ENCODE measurements at places on chromosomes 12 and 14.

- no peak for DNase-seq
These were observed 128.3 kb downstream of the AKAP6 start for GRCh38 chr14:32457213-32457920.

DNA sequence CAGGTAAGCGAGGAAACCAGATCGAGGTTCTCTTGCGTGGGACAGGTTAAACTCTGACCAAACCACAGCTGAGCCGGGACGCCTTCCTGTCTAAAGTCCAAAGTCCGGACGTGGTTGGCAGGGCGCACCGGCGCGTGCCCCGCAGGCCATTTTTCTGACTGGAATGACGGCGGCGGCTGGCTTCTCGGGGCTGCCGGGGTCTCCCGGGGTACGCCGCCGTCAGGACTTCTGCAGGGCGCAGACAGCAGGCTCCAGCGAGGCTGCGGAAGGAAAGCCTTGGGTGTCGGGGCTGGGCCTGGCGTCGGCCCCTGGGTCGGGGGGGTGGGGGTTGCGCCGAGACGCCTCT is 32.8 kb downstream of the MIA2 start:
- DNase-seq, result no peak

- no peak for DNase-seq
These were observed 28.9 kb upstream of the TMEM179 start for GRCh38 chr14:104633276-104634137.

DNA sequence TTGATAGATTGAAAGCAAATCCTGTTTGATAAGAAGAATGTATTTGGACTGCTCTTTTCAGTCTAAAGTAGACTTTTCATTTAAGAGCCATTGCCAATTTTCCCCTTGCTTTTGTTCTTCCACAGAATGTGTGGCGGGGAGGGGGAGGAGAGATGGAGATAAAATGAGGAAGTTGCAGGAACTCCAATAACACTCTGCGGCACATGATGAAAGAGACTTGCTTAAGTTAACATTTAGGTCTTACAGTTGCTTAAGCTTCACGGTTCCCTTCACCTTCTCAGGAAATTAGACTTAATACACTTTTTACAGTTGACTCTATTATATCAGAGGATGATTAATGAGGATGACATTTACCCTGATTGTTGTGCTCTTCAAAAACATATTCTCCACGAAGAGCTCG is 537.3 kb downstream of the TMTC2 start:
- DNase-seq, result peak; percentile 57

DNA sequence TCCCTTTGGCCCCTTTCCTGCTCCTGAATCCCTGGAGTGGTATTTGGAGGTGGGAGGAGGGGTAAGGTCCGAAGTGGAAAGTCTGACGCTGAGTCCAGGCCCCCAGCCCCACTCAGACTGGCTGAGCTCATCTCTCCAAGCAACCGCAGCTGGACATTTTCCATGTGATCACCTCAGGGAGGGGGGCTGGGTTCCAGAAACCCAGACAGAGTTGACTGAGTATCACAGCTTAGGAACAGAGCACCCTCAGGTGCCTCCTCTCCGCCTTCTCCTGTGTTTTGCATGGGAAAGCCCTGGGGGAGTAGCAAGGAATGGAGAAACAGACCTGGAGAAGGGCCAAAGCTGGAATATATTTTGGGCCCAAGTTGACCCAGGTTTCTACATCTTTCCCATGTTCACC is 8.0 kb upstream of the ITGA5 start:
- no peak for DNase-seq

DNA sequence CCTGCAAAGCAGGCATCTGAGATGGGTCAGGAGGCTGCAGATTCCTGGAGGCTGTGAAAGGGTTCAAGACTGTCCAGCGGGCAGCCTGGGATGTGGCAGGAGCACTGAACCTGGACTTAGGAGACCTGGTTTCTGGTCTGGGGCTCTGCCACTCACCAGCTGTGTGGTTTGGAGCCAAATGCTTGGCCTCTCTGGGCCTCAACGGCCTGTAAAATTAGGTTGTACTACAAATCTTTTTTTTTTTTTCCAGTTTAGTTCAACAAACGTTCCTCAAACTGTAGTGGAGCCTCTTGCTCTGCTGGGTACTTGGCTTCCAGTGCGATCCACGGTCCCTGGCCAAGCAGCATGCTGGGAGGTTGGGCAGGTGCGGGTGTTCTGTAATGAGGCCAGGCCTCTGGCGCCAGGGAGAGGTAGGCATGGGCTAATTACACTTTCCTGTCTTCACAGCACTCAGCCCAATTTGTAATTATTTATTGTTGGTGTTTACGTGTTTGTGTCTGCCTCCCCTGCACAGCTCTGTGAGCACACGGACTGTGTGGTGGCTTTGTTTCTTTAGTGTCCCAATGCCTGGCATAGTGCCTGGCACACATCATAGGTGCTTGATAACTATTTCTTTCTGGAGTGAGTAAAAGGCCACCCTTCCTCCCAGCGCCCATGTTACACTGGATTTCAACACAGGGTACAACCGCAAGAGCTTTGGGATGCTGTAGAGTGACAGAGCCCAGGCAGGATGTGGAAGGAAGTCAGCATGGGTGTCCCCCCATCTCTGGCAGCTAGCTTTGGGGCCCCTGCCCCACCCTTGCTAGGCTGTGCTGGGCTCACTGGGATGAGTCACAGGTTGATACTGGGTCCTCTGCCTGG is 5.8 kb upstream of the KRT80 start:
- peak; percentile 67 for DNase-seq

- DNase-seq, result no peak
These were observed 257.8 kb upstream of the CCDC196 start for GRCh38 chr14:66228267-66228970.

- DNase-seq, result no peak
These were observed 1110.6 kb downstream of the SLC6A15 start for GRCh38 chr12:83801972-83802371.

DNA sequence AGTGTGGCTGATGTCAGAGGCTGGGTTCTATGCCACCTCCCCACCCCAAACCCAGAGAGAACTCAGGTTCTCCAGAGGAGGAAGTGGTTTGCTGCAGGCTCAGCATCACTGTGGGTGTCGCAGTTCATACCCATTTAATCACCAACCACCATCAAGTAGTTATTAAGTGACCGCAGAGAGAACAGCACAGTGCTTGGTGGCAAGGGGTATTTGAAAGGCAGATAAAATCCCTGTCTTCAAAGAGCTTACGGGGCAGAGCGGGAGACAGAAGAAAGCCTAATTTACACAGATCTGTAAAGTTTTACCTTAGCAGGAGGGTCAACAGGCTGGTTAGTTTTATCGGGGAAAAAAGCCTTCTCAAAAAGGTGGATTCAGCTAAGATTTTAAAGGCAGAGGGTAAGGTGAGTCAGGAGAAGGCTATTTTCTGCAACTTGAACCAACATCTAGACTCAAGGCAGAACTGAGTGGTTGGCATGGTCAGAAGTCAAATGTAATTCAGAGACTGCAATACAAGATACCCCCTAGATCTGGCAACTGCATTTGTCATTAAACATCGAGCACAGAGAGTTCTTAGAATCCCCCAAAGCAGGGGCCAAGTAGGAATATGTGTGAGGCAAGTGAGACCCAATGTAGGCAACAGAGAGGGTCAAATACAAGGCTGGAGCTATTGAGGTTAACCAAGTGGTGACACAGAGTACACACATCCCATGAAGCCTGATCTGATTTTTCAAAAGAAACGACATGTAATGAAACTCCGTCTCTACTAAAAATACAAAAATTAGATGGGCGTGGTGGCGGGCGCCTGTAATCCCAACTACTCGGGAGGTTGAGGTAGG is 13.2 kb downstream of the PXN start:
- peak; percentile 91 for DNase-seq

DNA sequence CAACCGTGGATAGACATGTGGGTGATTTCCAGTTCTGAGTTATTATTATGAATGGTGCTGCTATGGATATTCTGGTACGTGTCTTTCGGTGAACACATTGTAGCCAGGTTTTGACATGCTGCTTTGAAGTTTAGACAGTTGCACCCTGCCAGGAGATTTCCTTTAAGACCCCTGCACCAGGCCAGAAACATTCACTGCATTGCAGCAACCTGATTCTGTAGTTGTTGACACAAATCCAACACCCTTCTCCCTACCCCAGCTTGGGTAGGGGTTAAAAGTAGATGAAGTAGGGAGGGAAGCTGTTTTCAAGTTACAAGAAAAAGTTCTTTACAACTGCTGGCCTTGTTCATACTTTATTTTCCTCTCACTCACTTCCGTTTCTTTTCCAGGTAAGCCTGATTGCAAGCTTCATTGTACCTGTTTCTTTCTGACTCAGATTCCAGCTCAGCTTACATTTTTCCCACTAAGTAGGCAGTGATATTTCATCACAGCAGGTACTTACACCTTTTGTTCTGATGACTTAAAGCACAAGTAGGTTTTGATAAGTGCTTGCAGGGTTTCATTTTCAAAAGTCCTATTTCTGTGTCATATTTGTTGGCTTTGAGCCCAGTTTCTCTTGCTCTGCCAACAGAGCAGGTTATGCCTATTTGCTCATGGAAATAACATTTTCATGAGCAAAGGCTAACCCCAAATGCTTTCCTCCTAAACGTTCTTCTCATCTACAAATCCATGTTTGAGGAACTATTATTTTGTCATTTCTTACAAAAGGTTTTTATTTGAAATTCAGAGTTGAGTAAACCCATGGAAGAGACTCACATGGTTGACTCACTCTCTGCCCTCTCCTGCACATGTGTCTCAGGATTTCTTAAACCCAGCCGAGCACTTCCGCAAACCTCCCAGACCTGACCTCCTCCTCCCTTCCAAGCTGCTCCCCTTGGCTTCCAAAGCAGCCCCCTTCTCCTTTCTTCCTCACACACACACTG is 12.1 kb upstream of the LTA4H start:
- peak; percentile 77 for DNase-seq

- no peak for DNase-seq
These were observed 120.1 kb downstream of the TSPAN9 start for GRCh38 chr12:3197131-3197818.

DNA sequence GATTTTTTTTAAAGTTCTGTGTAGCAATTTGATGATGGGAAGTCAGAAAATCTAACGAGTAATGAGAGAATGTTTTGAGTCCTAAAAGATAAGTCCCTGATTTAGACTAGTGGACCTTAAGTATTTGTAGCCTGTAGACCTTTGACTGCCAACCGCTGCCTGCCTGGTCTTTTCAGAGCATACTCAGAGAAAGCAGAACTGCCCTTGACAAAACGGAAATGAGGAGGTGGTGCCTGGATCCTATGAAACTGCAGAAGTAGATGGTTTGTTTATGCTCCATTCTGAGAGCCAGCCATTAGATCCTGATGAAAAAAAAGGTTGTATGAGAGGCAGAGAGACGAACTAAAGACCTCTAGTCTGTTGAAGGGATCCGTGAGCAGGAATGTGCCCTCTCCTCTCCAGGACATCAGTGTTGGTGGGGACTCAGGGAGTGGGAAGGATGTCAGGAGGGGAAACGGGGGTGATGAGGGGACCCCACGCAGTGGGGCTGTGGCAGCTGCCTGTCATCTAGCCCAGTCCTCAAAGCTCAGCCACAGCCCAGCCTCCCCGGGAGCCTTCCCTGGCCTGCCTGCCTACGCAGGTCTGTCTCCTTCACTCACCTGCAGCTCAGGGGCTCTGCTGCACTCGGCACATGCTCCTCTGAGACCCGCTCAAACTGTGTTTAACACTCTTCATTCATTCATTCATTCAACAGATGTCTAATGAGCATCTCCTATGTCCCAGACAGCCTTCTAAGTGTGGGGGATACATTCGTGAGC is 447.5 kb downstream of the AACS start:
- peak; percentile 43 for DNase-seq

DNA sequence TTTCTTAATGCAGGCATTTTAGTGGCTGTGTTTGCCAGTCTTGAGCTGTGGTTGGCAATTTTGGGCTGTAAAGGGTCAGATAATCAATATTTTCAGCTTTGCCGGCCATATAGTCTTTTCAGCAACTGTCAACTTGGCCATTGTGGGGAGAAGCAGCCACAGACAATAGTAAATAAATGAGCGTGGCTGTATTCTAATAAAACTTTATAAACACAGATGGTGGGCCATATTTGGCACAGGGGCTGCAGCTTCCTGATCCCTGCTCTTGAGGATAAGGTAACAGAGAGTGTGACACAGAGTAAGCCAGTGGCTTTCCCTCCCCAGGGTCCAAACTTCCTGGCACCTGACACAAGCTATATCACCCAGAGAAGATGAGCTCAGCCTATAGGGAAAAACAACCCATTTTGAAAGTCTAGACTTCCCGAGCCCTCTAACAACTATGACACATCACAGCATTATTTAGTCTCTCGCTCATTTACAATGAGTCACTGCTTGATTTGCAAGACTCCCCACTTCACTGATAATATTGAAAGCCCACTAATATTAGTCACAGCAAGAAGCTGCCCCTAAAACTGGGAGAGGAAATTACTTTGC is 163.1 kb upstream of the TMPO start:
- no peak for DNase-seq

- no peak for DNase-seq
These were observed 305.1 kb upstream of the GARIN2 start for GRCh38 chr14:66884149-66884548.

DNA sequence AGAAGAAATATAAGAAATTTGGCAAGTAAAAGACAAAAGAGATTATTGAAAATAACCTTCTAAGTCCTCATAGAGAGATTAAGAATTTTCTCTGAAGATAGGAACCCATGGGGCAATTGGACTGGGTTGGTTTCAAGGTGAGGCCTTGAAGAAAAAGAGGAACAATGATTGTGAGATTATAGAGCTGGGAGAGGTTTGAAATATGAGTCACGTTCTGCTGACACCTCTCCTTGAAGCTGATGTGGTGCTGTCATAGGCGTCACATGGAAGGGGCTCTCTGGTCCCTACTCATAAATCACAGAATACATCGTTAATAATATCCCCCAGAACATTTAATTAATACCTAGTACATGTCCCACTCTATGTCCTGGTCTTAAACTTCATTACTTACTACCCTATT is 227.6 kb upstream of the PDE3A start:
- peak; percentile 38 for DNase-seq

DNA sequence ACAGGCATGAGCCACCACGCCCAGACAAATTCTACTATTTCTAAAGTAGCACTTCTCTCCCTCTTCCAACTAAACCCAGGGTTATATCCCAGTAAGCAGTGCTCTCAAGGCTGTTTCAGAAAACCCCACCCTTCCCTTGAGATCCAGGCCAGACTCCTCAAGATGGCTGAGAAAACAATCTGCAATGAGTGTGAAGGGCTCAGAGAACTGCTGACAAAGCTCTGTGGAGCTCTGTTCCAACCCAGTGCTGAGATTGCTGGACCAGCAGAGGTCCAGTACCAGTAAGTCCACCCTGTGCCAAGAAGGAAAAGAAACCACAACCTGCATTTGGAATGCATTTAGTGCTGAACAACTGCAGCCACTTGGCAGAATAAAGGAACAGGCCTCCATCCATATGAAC is 3.7 kb upstream of the IFFO1 start:
- DNase-seq, result no peak

DNA sequence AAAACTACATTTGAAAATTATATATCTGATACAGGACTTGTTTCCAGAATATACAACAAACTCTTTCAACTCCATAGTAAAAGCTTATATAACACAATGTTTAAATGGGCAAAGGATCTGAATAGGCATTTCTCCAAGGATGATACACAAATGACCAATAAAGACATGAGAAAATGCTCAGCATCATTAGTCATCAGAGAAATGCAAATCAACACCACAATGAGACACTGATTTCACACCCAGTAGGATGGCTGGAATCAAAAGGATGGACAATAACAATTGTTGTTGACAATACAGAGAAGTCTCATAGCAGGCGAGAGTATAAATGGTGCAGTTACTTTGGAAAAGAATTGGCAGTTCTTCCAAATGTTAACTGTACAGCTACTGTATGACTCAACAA is 394.9 kb downstream of the BCL11B start:
- no peak for DNase-seq

Measured in hematopoietic multipotent progenitor cell treated with erythropoietin and hydrocortisone succinate and interleukin-3 and kit ligand, for 4 days (in vitro differentiated cells).